ENCODE measurements at places on chromosomes 1 and 21. TPM values are rescaled to one million over a fixed set of nuclear protein-coding genes. Genes with fewer than 3 reads are reported as not detected.

The SYDE2 gene
- total RNA-seq, result 14.3 TPM

DNA sequence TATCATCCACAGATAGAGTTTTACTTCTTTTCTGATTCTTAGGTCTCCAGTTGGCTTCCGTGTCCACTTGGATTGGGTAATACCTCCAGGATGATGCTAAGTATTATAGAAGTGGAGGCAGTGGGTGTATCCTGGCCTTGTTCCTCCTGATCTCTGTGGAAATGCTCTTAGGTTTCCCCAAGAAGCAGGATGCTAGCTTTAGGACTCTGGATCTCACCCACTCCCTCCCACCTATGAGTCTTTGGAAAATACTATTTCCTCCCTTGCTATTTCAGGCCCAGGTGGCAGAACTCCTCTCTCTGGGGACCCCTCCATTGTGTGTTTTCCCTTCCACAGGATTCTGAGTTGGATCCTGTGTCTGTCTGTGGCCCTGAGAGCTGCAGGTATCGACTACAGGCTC, 86.7 kb downstream of the SIM2 start:
- no peak for DNase-seq

GRCh38 chr1:4083231-4084047, 183.4 kb upstream of the C1orf174 start:
- DNase-seq, result peak; percentile 52

DNA sequence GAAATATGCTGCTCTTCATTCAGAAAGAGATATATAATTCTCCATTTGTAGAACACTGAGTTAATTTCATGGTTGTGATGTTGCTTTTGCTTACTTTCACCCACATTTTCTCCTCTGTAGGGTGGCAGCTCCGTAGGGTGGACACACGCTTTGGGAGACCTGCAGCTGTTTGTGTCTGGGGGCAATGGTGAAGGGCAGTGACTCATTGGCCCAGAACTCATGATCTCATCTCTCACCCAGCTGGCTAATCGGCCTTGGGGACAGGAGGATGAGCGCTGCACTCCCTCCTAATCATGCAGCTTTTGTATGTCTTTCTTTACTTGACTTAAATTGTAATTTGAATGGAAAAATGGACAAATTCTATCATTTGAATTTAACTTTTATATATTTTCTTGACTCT, 9.6 kb downstream of the DISC1 start:
- DNase-seq, result no peak

Measured in upper lobe of left lung (tissue), 6 donors.